ENCODE measurements at places on chromosomes 7 and 10.

GRCh38 chr10:80529604-80530003 is 8.1 kb upstream of the SH2D4B start:
- no peak for DNase-seq

DNA sequence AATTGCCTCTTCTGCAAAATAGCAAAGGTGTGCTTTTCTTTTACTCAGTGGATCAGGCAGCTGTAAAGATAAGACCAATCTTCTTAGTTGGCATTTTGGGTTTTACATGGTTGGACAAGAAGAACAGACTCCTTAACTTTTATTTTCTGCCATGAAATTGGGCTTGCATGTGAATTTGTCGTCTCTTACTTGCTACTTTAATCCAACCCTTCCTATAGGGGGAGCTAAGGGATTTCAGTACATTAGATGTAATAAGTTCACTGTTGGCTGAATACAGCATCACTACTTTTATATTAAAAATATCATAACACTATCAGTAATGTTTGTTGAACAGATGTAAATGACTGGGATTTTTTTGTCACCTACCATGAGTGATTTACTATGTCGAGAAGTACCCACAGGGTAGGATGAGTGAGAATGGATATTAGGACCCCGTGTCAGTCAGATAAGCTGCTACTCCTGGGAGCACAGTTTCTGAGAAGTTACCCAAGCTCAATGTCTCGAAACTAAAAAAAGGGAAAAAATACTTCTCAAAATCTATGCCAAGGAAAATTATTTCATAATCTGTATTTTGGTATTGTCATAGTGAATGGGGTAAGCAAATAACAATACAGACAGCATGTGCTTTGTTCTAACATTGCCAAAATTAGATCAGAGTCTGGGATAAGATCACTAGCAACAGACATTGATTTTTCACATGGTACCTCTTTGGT is 127.4 kb upstream of the AGR3 start:
- DNase-seq, result no peak

DNA sequence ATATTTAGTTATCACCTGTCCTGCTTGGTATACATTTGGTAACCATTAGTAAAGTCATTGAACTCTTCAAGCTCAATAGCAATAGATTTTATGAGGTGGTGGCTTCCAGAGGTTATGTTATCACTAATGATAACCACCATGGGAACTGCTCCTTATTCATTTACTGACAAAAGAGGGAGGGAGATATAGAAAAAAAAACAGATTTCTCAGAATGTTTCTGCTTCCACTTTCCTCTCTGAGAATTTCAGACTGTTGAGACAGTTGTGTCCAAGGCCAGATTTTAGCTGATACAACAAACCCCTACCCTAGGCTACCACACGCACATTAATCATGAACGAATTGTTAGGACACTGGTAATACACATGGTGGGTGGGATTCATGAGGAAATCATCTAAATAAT is 154.0 kb upstream of the AOAH start:
- DNase-seq, result no peak

DNA sequence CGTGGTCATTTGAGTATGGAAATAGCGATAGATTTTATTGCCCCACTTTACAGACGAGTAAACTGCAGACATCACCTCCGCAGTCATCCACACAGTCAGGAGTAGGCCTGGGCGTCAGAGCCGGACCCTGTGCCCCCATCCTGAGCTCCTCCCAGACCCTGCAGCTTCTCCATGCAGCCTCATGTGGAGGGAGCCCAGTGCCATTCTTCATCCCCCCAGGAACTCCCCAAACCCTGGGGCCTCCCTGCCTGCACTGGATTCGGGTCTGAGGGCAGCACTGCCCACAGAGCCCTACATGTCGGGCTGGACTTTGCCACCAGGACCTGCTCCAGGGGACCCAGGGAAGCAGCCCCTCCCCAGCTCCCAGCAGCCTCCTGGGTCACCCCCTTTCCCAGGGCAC is 100.8 kb downstream of the MKI67 start:
- DNase-seq, result no peak

- DNase-seq, result no peak
Measured at GRCh38 chr7:85060696-85061095, 126.2 kb downstream of the SEMA3D start.

DNA sequence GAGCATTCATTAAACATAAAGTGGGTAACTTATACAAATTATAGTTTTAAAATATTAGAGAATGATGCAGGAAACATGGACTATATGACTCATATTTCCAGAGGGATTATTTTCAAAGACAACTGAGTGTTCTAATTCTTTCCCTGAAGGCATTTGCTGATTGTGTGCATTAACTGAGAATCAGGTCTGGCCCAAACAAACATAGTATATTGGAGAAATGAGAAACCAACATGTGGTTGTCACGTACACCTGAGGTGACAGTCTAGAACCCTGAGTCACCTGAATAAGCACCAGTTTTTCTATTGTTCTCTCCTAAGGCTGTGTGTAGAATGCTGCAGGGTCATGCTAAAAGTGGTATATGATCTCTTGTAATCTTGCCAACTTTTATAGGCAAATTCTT is 1125.7 kb downstream of the XPNPEP1 start:
- DNase-seq, result no peak
